ENCODE measurements at places on chromosomes 7 and 10.

- DNase-seq = no peak
These were observed 857.3 kb upstream of the ZWINT start for GRCh38 chr10:57218382-57218781.

DNA sequence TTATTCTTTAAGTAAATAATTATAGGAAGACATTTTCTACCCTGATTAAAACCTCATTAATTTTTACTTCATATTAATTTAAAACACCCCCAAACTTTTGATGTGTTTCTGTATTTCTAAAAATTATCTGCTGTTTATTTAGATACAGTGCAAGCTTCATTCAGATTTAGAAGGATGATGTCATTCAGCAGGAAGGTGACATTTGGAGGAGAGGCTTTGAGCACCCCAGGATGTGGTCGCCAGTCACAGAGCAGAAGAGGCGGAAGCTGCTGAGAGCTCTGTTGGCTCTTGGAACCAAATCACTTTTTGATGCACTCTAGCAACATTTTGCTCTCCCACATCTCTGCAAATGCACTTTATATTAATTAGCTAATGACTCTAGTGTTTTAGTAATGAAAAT is 233.9 kb upstream of the CACNA2D1 start:
- no peak for DNase-seq

DNA sequence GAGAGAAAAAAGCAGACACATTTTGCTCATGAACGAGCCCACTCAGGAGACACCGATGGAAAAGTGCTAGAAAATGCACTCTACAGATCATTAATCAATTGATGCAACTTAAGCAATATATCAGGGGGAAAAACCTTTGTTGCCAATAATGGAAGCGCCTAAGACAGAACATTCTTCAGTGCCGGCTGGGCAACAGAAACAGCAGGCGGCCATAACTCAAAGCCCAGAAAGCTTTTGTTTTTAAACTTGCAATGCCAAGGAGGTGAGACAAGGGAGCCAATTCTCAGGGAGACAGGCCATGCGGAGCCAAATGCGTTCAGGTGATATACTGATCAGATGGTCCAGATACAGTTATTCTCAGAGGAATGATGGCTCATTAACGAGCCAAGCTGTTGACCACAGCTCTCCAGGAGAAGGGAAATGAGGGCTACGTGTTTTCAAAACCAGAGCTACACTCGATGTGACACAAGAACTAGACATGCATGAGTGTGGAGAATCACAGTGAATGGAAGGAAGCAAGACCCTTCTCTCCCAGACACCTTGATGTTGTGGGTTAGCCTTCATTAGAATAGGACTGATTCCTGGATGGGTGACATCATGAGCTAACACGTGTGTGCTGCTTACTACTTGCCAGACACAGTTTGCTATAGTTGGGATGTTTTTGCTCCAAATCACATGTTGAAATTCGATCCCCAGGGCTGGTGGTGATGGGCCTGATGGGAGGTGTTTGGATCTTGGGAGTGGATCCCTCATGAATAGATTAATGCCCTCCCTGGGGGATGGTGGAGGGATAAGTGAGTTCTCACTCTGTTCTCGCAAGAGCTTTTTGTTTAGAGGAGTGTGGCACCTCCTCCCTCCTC is 79.1 kb upstream of the KCNMA1 start:
- DNase-seq = no peak

GRCh38 chr10:80535671-80536360 is 1.9 kb upstream of the SH2D4B start:
- DNase-seq = peak; percentile 7

GRCh38 chr10:79559726-79560125 is 481 bp downstream of the SFTPA2 start:
- no peak for DNase-seq

- DNase-seq = no peak
These were observed 20.7 kb upstream of the GRID1 start for GRCh38 chr10:86387178-86387794.

- DNase-seq = no peak
These were observed 203.2 kb downstream of the ANK3 start for GRCh38 chr10:60186315-60187071.

DNA sequence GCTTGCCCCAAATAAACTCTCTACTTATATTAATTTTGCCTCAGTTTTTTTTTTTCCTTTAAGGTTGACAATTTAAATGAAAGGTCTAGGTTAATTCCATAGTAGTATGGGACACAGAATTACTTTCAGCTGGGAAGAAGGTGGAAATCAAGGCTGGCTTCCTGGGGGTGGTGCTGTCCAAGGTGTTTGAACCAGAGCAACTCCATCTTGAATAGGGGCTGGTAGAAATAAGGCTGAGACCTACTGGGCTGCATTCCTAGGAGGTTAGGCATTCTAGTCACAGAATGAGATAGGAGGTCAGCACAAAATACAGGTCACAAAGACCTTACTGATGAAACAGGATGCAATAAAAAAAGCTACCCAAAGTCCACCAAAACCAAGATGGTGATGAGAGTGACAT is 1190.8 kb upstream of the AUTS2 start:
- DNase-seq = no peak

DNA sequence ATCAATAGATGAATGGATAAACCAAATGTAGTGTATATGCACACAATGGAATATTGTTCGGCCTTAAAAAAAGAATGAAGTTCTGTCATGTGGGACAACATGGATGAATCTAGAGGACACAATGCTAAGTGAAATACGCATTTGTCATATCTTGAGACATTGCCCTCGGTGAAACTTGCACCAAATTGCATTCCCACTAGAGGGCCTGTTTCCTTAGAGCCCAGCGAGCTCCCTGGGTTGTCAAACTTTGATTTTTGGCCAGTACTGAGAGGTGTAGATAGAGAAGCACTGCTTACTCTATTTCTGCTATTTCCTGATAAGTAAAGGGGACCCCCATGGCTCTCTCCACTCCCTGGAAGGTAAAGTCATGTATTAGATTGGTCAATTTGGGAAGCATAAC is 157.1 kb downstream of the GPAM start:
- no peak for DNase-seq

DNA sequence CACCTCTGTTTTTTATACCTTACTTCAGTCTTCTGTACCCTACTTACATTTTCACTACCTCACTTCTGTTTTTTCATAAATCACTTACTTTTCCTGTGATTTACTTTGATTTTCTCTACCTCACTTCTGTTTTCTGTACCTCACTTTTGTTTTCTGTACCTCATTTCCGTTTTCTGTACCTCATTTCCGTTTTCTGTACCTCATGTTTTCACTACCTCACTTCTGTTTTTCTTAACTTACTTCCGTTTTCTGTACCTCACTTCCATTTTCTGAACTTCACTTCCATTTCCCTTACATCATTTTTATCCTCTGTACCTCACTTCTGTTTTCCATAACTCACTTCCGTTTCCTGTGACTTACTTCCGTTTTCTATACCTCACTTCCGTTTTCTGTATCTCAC is 492.0 kb upstream of the AKR1E2 start:
- no peak for DNase-seq

DNA sequence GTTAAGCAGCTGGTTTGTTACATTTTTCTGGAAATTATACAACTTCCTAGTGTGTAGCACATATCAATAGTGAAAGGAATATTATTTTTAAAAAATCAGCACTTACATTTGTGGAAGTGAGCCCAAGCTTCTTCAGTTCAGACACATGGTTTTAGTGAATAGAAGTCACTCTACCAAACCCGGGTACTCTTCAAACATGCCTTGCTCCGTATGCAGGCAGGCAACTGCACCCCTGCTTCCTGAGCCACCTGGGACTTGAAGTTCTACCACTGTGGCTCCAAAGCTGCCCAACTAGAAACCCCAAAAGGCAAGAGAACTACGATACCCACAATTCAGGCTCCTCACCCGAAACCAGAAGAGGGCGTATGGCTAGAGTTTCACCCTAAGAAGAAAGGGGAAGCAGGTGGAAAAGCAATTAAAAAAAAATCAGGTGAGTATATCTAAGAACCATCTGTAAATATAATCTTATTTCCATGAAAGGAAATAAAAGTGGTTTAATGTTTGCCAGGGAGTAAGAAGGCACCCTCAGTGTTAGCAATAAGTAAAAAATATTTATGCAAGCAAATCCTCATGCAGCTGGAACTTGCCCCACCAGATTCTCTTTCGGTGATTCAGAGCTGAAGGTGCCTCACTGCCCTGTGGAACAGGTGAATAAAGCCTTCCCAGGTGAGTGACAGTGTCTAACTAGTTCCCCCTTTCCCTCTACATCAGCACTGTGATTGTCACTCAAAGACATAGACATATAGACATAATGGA is at the start of gene MACC1:
Gene MACC1, minus strand, starts transcription at position 192 of the 756 bp plus-strand sequence. CDS start 55,522 bp downstream, outside the sequence.
- no peak for DNase-seq

GRCh38 chr10:47299611-47300428 is at the start of gene GDF10:
TSS of gene GDF10 (plus strand) at chr10:47300197. CDS start at chr10:47300652, 455 bp downstream.
- no peak for DNase-seq
